ENCODE measurements at places on chromosomes 3 and 15. TPM values are rescaled to one million over a fixed set of nuclear protein-coding genes. Genes with fewer than 3 reads are reported as not detected.

DNA sequence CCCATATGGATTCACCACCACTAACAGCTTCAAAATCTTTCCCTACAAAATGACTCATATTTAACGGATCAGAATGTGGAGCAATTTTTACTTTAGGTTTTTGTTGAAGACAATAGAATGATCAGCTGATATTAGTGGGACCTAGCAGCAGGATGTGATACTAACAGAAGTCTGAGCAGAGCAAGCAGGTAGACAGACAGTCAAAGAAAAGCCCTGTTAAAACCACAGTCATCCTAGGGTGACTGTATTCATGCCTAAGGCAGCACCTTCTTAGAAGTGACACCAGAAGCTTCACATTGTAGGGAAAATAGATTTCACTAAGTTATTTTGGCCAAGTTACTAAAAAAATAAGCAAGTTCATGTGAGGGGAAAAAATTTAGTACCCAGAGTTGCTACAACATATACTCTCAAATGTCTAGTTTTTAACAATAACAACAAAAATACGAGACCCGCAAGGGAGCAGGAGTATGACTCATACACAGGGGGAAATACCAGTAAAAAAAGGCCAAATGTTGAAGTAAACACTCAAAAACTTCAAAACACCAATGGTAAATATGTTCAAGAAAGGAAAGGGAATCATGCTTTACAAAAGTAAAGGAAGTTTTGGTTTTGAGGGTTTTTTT, 590.9 kb downstream of the EPHA3 start:
- DNase-seq = no peak

- no peak for DNase-seq
Observed at GRCh38 chr15:51355096-51355495, 13.6 kb downstream of the GLDN start.

GRCh38 chr3:88141458-88142083, 8.2 kb upstream of the C3orf38 start:
- no peak for DNase-seq

DNA sequence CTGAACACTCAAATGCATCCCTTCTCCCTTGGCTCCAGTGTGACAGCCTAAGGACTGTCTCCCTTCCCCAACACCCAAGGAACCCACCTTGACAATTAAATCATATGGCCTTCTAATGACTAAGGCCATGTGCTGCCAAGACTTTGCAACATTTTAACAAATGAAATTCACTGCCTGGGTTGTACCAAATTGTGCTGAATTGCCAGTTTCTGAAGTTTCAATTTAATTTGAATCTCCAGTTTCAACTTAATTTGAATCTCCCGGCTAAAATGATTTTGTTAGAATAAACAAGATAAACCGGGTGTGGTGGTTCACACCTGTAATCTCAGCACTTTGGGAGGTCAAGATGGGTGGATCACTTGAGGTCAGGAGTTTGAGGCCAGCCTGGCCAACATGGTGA, 72.4 kb upstream of the RAP2B start:
- no peak for DNase-seq

- peak; percentile 60 for DNase-seq
Observed at GRCh38 chr15:74635228-74635627, 19.6 kb downstream of the CLK3 start.

DNA sequence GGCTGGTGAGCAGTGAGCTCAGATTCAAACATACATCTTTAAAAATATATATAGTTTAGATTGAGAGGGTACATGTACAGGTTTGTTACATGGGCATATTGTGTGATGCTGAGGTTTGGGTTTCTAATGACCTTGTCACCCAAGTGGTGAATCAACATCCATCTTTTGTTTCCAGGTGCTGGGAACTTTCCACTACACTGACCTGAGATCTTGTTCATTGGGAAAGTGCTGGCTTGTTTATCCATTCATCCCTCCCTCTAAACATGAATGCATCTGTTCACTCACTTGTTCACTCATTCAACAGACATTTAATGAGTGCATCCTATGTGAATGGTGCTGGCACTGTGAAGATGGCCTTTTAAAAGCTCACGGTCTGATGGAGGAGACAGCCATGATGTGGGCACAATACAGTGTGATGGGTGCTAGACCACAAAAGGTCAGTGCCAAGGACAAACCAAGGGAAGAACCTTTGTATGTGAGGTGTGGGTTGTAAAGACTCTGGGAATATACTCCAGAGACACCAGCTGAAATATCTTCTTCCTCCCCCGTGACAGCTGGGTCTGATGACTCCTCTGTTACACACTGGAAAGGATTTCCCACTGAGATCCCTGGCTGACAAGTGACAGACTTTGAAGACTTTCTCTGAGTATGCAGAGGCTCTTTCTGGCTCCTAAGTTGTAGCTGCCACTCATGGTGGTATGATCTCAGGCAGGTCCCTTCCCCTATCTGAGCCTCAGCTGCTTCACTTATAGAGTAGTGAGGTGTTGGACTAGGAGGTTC, 16.2 kb upstream of the ITGA11 start:
- no peak for DNase-seq

- no peak for DNase-seq
Observed at GRCh38 chr3:160827516-160827915, 71.5 kb downstream of the PPM1L start.

DNA sequence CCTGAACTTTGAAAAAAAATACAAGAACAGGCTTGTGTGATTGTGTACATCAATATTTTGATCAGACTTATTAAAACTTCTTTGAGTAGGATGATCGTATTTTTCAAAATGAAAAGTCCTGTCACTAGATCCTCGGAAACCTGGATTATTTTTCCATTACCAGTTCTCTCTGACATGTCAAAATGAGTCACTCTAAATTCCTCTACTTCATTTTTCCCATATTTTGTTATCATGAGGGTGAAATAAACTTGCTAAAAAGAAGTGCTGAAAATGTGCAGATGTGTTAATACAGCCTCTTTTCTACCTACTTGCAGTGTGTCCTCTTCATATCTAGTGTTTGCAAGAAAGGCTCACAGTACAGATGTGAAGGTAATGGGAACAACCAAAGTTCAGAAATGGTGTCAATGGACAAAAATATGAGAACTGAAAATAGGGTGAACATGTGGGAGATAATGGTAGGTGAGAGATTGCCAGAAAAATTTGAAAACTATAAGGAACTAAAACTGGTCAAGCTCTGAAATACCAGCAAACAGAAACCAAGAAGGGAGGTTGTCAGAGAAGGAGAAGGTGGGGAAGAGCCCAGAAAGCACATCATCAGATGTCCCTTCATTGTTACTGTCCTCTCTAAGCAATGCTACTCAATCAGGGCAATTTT, 108.2 kb downstream of the EOMES start:
- DNase-seq = no peak

- no peak for DNase-seq
Observed at GRCh38 chr3:164095279-164095678, 983.0 kb downstream of the SI start.

GRCh38 chr15:49675041-49675440, 54.2 kb downstream of the DTWD1 start:
- peak; percentile 9 for DNase-seq

- DNase-seq = no peak
Observed at GRCh38 chr3:44232407-44232806, 9.3 kb upstream of the TOPAZ1 start.

DNA sequence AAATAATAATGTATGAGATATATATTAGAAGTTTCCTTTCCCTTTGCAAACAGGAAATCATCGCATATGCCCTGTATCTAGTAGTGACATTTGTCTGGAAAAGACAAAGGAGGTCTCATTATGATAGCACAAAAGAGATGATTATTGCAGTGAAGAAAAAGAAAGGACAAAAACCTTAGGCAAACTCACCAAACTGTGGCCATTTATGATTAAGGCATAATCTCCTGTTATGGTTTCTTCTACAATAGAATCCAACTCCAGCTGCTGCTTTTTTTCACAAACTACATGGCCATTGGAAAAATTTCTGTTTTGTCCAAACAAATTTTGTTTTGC, 218.2 kb downstream of the ATP8B4 start:
- DNase-seq = no peak

- DNase-seq = no peak
Observed at GRCh38 chr3:23954144-23954543, 9.1 kb downstream of the NR1D2 start.

GRCh38 chr3:87546216-87546615, 269.8 kb upstream of the POU1F1 start:
- no peak for DNase-seq

RPP25 gene
- polyA plus RNA-seq = 0.05 TPM

CACNA2D3 gene
- 0.01 TPM for polyA plus RNA-seq

RGMA gene
- polyA plus RNA-seq = not detected

UQCRC1 gene
- 680 TPM for polyA plus RNA-seq

ARL14 gene
- not detected for polyA plus RNA-seq

GHRL gene
- not detected for polyA plus RNA-seq

GATM gene
- polyA plus RNA-seq = 13.9 TPM

FSTL1 gene
- polyA plus RNA-seq = 0.18 TPM

ALDH1A2 gene
- polyA plus RNA-seq = 0.90 TPM

MKRN2 gene
- 34.3 TPM for polyA plus RNA-seq

CISH gene
- 2.8 TPM for polyA plus RNA-seq

KBTBD8 gene
- 0.81 TPM for polyA plus RNA-seq
